ENCODE measurements at places on chromosomes 5 and 9.

DNA sequence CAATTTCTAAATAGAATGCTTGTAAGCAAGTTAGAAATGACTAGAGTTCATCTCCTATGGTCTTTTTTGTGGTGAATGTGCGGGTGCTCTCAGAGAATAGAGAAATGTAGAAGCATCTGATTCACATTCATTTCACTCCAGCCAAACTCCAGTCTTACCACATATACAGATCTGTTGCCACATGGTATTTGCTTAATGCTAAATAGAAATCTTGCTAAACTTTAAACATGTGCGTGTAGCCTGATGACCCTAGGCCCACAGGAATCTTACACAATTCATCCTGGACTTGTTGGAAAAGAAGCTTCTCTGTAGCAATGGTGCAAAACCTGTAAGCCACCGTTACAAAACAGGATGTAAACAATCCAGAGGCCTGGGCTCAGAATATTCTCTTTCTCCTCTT, 135.2 kb downstream of the PCSK1 start:
- H3K27ac ChIP-seq, result no peak overlapping the region
- H3K27me3 ChIP-seq, result no peaks in the 10 kb centered on the region
- no peak for DNase-seq
- H3K4me3 ChIP-seq, result no peak overlapping the region
- H3K36me3 ChIP-seq, result no peaks in the 10 kb centered on the region

DNA sequence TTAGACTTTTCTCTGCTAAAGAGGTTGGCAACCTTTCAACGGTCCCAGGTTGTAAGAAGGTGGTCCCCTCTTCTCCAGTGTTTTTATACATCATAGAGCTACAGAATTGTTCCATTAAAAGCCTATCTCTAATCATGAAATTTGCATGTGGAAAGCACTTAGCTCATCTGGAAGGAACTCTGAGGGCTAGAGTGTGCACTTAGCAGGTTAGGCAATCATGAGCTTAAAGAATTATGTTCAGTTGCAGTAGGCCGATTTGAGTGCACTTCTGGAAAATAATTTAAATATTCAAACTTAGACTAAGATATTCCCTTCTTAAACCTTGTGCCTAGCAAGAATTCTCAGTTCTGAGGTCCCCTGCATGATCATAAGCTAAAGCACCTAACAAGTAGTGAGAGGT, 468.7 kb downstream of the SPATA31D1 start:
- H3K27ac ChIP-seq, result peak overlapping the region; percentile 40
- no peaks in the 10 kb centered on the region for H3K36me3 ChIP-seq
- H3K27me3 ChIP-seq, result no peaks in the 10 kb centered on the region
- 0 out of 2 replicates have a peak overlapping the region, but pooled peaks have one; percentile 28 for H3K4me3 ChIP-seq
- DNase-seq, result peak; percentile 10

GRCh38 chr9:118028225-118028624, 324.0 kb downstream of the TLR4 start:
- DNase-seq, result no peak
- no peak overlapping the region for H3K4me3 ChIP-seq
- H3K27me3 ChIP-seq, result no peaks in the 10 kb centered on the region
- H3K4me1 ChIP-seq, result no peaks in the 10 kb centered on the region
- H3K27ac ChIP-seq, result no peak overlapping the region

GRCh38 chr5:72180925-72181324, 73.7 kb downstream of the MAP1B start:
- H3K27me3 ChIP-seq, result peaks cover 94% of the 10 kb centered on the region
- no peak overlapping the region for H3K4me3 ChIP-seq
- H3K4me1 ChIP-seq, result no peaks in the 10 kb centered on the region
- no peak for DNase-seq
- no peak overlapping the region for H3K27ac ChIP-seq

DNA sequence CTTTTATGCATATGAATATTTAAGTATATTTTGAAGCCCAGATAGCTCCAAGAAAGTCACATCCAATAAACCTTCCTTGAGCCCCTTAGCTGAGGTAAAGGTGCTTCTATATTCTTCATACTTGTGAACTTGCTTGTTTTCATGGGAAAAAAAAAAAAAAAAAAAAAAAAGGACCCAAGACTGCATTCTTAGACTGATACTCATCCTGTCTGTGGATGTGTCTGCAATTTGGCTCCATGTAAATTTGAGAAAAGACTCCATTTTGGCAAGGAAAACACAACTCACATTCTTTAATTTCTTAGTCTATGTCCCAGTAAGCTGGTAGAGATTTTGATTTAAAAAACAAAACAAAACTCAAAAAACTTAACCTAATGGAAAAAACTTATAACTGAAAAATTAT, 238.3 kb downstream of the FBXL17 start:
- H3K4me1 ChIP-seq, result peaks cover 18% of the 10 kb centered on the region
- no peak for DNase-seq
- H3K27ac ChIP-seq, result no peak overlapping the region
- H3K27me3 ChIP-seq, result no peaks in the 10 kb centered on the region
- no peak overlapping the region for H3K4me3 ChIP-seq

Data from MM.1S (cell line).